ENCODE measurements at places on chromosomes 4 and X.

DNA sequence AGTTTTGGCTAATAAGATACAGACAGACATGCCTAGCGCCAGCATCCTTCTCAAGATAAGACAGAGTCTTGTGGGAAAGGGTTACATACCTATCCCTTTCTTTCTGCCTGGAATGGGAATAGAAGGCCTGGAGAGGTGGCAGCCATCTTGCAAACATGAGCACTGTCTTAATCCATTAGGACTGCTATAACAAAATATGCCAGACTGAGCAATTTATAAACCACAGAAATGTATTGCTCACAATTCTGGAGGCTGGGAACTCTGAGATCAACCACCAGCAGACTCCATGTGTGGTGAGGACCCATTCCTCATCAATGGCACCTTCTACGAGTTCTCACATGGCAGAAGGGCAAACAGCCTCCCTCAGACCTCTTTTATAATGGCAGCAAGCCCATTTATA lies 26.5 kb upstream of the NEIL3 start:
- H3K4me3 ChIP-seq: no peak overlapping the region
- H3K27ac ChIP-seq: no peak overlapping the region
- no peaks in the 10 kb centered on the region for H3K27me3 ChIP-seq
- H3K36me3 ChIP-seq: no peaks in the 10 kb centered on the region
- H3K4me1 ChIP-seq: no peaks in the 10 kb centered on the region
- DNase-seq: no peak

- H3K36me3 ChIP-seq: no peaks in the 10 kb centered on the region
- no peaks in the 10 kb centered on the region for H3K4me1 ChIP-seq
- H3K4me3 ChIP-seq: no peak overlapping the region
- no peak overlapping the region for H3K27ac ChIP-seq
Measured at GRCh38 chrX:105662248-105662647, 160.1 kb upstream of the NRK start.

GRCh38 chrX:72526534-72527508 lies 45.8 kb downstream of the HDAC8 start:
- no peaks in the 10 kb centered on the region for H3K27me3 ChIP-seq
- no peaks in the 10 kb centered on the region for H3K4me1 ChIP-seq
- H3K27ac ChIP-seq: no peak overlapping the region
- no peaks in the 10 kb centered on the region for H3K36me3 ChIP-seq
- DNase-seq: no peak
- no peak overlapping the region for H3K4me3 ChIP-seq

- DNase-seq: no peak
- peaks cover 6% of the 10 kb centered on the region for H3K4me1 ChIP-seq
- H3K27me3 ChIP-seq: no peaks in the 10 kb centered on the region
- peak overlapping the region; percentile 32 for H3K4me3 ChIP-seq
Measured at GRCh38 chrX:41442824-41443550, 4.2 kb upstream of the NYX start.

DNA sequence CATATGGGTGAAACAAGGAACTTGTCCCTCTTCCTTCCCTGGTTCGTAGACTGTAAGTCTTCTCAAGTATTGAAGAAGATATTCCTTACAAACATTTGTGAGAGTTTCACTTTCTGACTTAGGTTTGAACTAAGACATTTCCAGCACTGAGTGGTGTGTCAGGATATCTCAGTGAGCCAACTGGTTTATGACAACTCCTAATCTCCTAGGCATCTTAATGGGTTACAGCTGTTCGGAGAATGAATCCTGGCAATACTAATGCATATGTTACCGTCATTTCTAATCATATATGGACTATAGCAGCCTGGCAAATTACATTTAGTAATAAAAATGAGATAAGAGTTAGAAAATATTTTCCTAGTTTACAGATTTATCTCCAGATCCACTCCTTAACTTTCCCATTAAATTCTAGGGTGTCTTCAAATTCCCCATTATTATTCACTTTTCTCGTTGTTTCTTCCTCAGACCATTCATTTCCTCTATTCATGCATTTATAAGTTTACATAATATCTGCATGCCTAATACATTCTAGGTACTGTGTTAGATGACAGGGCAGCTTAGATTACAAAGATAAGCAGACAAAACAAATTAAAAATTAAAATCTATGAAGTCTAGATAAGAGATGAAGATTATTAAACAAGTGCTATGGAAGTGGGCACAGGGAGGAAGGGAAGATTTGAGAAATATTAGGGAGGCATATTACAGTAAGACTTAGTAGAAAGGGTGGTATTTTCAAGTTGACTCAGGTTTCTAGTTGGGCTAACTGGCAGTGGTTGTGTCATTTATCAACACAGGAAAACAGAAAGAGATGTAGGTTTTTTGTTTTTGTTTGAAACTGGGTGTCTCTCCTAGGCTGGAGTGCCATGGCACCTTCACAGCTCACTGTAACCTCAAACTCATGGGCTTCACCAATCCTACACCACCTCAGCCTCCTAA lies 173.9 kb downstream of the WDFY3 start:
- H3K4me3 ChIP-seq: no peak overlapping the region
- no peak for DNase-seq
- no peaks in the 10 kb centered on the region for H3K36me3 ChIP-seq
- H3K4me1 ChIP-seq: no peaks in the 10 kb centered on the region

- no peaks in the 10 kb centered on the region for H3K4me1 ChIP-seq
- H3K27me3 ChIP-seq: no peaks in the 10 kb centered on the region
- DNase-seq: no peak
- H3K27ac ChIP-seq: no peak overlapping the region
- H3K36me3 ChIP-seq: peaks cover 6% of the 10 kb centered on the region
Measured at GRCh38 chrX:150765782-150766350, 72.7 kb downstream of the MTMR1 start.

DNA sequence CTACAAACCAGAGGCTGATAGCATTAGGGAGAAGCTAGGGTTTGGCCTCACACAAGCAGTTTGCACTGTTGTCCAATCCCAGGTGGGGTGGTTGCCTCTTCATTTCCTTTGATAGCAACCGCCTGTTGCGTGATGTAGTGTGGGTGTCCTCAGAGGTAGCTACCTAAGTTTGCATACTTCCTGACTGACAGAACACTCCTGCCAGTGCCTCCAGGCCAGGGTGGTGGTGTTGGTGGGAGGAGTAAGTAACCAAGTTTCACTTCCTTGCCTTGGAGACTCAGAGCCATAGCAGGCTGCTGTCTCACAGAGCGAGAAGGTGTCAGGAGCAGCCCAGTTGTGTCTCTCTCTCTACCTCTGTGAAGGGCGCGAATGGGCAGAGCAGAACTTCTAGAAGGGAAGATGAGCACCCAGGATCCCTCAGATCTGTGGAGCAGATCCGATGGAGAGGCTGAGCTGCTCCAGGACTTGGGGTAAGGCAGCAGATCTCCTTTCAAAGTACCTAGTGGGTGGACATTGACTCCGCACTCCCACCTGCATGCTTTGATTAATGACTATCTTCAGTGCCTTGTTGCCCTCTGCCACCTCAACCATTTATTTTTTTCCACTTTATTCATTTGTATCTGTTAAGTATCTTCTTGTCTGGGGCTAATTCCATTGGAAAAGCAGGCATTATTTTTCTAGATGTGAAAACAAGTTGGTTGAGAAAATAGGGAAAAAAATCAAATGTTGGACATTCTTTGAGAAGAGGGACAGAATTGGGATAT lies at the start of gene DAPP1:
DAPP1 (plus strand) TSS at position 283 of the 764 bp plus-strand sequence; CDS start at position 370, 87 bp downstream.
- H3K4me3 ChIP-seq: peak within 1 kb of the TSS; percentile 91
- H3K36me3 ChIP-seq: no peaks in the 10 kb centered on the region
- peak; percentile 79 for DNase-seq
- peak within 1 kb of the TSS; percentile 78 for H3K27ac ChIP-seq
- peaks cover 60% of the 10 kb centered on the region for H3K4me1 ChIP-seq

- DNase-seq: no peak
- H3K27ac ChIP-seq: no peak overlapping the region
- no peaks in the 10 kb centered on the region for H3K36me3 ChIP-seq
- H3K4me3 ChIP-seq: no peak overlapping the region
- no peaks in the 10 kb centered on the region for H3K4me1 ChIP-seq
Measured at GRCh38 chr4:163590619-163591264, 96.3 kb downstream of the TMA16 start.

DNA sequence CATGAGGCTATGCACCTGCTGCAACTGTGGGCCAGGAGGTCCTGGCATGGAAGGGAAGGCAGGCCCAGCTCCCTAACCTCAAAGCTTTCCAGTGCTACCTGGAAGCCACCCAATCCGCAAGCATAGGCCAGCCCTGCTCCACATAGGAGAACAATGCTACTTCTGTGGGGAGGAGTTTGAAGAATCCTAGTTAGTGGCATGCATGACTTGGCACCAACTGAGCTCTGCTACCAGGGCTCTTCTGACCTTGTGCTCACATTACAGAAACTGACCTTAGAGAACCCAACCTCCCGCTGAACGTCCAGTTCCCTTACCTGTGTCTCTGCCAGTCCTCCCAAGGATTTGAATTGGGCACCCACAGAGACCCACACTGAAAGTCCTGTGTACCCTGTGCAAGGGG lies 58.8 kb downstream of the USP46 start:
- H3K4me1 ChIP-seq: no peaks in the 10 kb centered on the region
- H3K36me3 ChIP-seq: peaks cover 8% of the 10 kb centered on the region
- H3K4me3 ChIP-seq: no peak overlapping the region
- no peak overlapping the region for H3K27ac ChIP-seq
- no peaks in the 10 kb centered on the region for H3K27me3 ChIP-seq
- DNase-seq: no peak

DNA sequence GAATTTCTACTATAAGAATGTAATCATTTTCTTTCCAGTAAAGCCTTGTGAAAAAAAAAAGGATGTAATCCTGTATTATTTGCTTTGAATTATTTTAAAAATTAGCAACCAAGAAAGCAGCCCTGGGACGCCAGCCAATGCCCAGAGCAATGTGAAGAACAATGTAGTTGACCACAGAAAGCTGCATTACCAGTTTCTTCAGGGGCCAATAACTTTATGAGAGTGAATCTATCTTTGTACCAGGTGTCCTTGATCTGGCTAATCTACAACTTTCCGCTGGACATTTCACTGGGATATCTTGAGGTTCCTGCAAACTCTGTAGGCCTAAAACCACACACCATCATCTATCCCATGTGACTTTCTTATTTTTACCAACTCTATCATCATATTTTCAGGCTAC lies 7.6 kb upstream of the KLHL2 start:
- H3K36me3 ChIP-seq: no peaks in the 10 kb centered on the region
- H3K27ac ChIP-seq: no peak overlapping the region
- peaks cover 5% of the 10 kb centered on the region for H3K4me1 ChIP-seq

DNA sequence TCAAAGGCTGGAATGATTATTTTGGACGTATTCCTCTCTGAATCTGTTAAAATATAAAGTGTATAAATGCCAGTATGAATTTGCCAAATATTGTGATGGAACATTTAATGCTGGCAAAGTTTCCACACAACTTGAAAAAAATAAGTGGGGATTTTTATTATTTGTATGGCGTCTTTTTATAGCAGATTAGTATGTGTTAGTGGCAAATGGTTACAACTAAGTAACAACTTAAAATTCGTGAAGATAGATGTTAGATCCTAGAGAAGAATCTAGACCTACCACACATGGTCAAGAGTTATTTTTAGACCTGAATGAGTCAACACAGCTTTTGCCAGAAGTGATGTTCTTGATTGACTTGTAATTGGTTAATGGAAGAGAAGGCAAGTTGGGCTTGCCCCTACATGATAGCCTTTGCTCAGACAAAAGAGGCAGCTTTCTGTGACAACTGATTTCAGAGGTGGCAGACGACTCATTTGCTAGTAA lies 4.8 kb downstream of the CPE start:
- peaks cover 7% of the 10 kb centered on the region for H3K4me1 ChIP-seq
- no peaks in the 10 kb centered on the region for H3K36me3 ChIP-seq
- no peak overlapping the region for H3K27ac ChIP-seq
- H3K4me3 ChIP-seq: no peak overlapping the region
- no peak for DNase-seq

- no peak overlapping the region for H3K27ac ChIP-seq
- peaks cover 4% of the 10 kb centered on the region for H3K4me1 ChIP-seq
- no peaks in the 10 kb centered on the region for H3K36me3 ChIP-seq
- H3K27me3 ChIP-seq: peaks cover 9% of the 10 kb centered on the region
- no peak for DNase-seq
- H3K4me3 ChIP-seq: no peak overlapping the region
Measured at GRCh38 chr4:24489870-24490269, 94.5 kb downstream of the DHX15 start.

GRCh38 chr4:123043013-123043412 lies 120.6 kb upstream of the NUDT6 start:
- peaks cover 14% of the 10 kb centered on the region for H3K36me3 ChIP-seq
- peak; percentile 0 for DNase-seq
- H3K27me3 ChIP-seq: no peaks in the 10 kb centered on the region

- peaks cover 25% of the 10 kb centered on the region for H3K36me3 ChIP-seq
- peak; percentile 45 for DNase-seq
- H3K27me3 ChIP-seq: no peaks in the 10 kb centered on the region
- H3K4me1 ChIP-seq: peaks cover 15% of the 10 kb centered on the region
Measured at GRCh38 chrX:135543924-135544323, 23.5 kb downstream of the INTS6L start.

- no peaks in the 10 kb centered on the region for H3K4me1 ChIP-seq
- no peaks in the 10 kb centered on the region for H3K27me3 ChIP-seq
- H3K4me3 ChIP-seq: no peak overlapping the region
Measured at GRCh38 chrX:111615227-111615626, 65.7 kb upstream of the ALG13 start.

DNA sequence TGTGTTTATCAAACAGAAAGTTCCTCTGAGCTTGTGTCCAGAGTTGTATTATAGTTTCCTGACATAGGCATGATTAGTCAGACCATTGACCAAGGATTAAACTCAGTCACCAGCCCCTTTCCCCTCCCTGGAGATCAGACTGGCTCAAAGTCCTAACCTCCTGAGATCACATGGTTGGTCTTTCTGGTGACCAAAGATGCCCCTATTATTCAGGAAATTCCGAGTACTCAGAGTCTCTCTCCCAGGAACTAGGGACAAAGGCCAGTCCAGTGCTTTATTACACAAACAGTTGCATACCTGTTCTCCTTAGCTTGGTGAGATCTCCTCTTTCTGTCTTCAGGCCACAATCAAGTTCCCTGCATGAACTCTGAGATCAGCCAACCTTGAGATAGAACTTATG lies 14.5 kb upstream of the ENPP6 start:
- peaks cover 4% of the 10 kb centered on the region for H3K27me3 ChIP-seq
- DNase-seq: no peak
- H3K4me3 ChIP-seq: no peak overlapping the region
- no peak overlapping the region for H3K27ac ChIP-seq
- H3K4me1 ChIP-seq: peaks cover 13% of the 10 kb centered on the region

DNA sequence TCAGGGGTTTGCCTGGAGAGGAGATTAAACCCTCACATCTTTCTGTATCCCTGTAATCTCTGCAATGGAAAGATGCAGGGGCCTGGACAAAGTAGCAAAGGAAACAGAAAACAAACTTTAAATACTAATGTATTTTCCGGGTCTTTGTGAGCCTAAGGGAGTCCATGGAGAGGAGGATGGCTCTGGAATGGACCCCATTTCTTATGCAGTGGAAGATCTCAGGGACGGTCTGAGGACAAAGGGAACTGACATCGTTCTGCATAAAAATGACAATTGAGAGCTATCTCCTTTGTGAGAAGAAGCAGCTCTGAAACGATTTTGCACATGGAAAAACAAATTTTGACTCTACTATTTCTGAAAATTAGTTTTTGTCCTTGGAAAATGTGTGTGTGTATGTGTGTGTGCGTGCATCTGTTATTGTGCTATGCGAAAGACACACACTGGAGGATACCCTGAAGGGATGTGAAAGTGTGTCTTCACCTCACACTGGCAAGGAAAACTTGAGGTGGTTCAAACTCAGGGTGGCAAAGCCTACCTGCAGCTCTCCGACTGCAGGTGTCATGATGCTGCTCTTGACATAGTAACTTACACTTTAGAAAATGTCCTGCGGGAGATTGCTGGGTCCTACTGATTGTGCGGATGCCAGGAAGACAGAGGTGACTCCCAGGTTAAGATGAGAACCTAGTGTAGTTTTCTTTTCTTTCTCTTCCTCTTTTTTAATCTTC lies 126.4 kb upstream of the JADE1 start:
- H3K4me1 ChIP-seq: no peaks in the 10 kb centered on the region
- H3K36me3 ChIP-seq: no peaks in the 10 kb centered on the region
- no peaks in the 10 kb centered on the region for H3K27me3 ChIP-seq
- no peak overlapping the region for H3K27ac ChIP-seq
- no peak overlapping the region for H3K4me3 ChIP-seq

All from CD4-positive, CD25-positive, alpha-beta regulatory T cell (primary cell).